ENCODE measurements at places on chromosomes 4 and X.

- DNase-seq = no peak
Measured at GRCh38 chrX:28589046-28589445, 1.8 kb downstream of the IL1RAPL1 start.

DNA sequence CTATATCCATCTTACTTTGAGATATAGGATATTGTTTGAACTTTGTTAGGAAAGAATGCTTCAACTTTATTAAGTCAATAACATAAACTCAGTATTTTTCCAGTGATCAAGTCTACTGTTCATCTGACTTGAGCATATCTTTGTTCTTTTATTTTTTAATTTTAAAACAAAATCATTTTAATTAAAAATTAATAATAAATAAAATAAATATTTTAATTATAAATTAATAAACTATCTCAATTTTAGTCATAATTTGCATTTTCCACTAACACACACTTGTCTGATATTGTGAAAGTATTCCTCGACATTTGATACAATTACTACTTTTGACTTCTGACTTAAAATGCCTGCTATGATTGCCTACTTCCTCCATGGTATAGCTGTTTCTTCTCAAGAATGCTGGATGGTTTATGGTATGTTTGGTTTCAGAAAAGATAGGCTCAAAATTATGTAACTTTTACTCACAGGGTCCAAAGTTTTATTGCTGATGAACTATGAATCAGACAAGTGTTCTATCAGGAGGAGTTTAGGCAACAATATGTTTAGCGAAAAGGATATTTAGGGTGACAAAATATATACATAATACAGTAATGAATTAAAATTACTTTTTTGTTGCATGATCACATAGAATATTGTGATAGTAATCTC, 1132.3 kb upstream of the PCDH10 start:
- DNase-seq = no peak

DNA sequence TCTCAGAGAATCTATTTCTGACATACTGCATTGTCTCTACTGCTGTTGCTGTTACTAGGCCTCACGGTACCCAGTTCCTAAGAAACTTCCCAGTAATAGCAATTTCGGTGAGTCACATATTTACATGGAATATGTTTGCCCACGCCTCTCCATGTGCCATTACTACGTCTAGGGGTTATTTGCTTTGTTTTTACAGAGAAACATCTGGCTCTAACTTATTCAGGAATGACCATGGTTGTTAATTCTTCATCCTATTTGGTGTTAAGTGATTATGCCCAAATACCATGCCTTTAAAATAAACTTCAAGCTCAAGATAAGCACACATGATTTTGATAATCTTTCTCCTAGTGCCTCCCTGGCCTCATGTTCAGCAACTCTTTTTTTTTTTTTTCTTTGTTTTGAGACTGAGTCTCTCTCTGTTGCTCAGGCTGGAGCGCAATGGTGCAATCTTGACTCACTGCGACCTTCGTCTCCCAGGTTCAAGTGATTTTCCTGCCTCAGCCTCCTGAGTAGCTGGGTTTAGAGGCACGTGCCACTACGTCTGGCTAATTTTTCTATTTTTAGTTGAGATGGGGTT, 101.0 kb upstream of the HS3ST1 start:
- no peak for DNase-seq

GRCh38 chr4:2045518-2045951, 13.6 kb upstream of the NAT8L start:
- no peak for DNase-seq

GRCh38 chrX:78748846-78749245, 1.3 kb downstream of the LPAR4 start:
- DNase-seq = no peak

- DNase-seq = no peak
Measured at GRCh38 chr4:54731552-54731951, 73.8 kb downstream of the KIT start.

DNA sequence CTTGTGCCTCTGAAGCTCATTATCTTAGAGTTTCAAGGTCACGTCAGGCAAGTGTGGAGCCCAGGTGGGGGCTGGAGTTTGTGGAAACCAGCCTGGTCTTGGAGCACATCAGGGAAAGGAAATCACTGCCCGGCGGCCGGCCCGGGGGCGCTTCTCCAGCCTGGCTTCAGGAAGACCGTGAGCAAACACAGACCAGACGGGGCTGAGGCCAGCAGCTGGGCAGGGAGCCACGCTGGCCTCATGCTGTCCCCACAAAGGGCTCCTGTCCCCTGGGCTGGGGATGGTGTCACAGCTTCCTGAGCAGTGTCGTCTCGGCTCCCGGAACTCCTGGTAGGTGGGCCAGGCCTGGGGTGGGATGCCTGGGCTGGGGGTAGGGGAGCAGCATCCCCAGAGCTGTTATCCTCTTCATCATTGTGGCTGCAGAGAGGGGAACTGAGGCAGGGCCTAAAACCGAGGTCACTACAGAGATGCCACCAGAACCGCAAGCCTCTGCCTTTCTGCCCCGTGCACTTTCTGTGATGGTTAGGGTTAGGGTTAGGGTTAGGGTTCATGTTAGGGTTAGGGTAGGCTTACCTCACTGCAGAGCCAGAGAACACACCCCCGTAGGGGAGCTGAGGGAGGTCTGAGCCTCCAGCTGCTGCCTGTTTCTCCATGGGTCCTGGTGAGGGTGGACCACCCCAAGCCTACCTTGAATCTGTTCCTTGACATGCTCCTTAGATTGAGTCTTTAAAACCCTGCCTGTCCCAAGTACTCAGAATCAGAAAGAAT, 77.5 kb downstream of the HTRA3 start:
- peak; percentile 49 for DNase-seq

- peak; percentile 79 for DNase-seq
Measured at GRCh38 chr4:1232661-1233621, 16.0 kb downstream of the CTBP1 start.

GRCh38 chr4:38365748-38366310, 298.2 kb upstream of the KLF3 start:
- DNase-seq = no peak

GRCh38 chrX:3362956-3363355, 16.5 kb upstream of the MXRA5 start:
- no peak for DNase-seq

DNA sequence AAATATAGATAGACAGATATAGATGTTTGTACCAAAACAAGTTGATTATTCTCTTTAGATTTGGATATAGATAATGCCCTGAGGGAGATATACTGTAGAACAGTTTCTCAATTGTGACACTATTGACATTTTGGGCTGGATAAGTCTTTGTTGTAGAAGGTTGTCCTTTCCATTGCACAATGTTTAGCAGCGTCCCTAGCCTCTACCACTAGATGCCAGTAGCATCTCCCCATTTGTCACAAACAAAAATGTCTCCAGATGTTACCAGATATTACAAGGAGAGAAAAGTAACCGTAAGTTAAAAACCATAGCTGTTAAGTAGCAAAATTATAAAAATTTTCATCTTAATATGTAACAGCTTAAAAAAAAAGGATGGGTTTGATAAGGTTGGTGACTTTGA, 2595.3 kb downstream of the ARAP2 start:
- DNase-seq = no peak

- no peak for DNase-seq
Measured at GRCh38 chrX:110557864-110558263, 199.2 kb downstream of the RTL9 start.

DNA sequence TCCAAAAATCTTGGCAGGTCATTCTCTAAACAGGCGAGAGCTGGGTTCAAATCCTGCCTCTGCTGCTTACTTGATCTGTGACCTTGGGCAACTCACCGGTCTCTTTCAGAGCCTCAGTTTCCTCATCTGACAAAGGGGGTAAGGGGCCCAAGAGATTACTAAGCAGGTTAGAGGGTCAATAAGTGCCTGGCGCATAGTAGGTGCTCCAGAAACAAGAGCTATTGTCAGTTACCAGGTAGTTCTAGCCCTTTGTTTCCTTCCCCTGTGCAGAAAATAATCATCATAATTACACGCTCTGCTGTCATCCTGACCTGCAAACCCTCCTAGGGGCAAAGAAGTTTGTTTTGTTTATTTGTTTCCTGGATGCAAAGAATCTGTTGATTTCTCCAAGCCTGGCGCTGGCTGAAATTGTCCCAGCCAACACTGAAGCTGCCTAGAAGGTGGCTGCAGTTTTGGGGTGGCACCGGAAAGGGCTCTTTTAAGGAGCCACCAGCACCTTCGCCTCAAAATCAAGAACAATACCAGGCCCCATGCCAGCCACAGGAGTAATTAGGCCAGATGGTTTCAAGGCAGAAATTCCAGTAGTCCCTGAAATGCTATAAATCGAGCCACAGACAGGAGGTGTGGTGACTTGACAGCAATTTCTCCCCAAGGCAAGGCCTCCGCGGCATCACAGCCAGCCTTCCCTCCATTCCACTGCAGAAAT, 10.2 kb upstream of the KIAA0232 start:
- no peak for DNase-seq

DNA sequence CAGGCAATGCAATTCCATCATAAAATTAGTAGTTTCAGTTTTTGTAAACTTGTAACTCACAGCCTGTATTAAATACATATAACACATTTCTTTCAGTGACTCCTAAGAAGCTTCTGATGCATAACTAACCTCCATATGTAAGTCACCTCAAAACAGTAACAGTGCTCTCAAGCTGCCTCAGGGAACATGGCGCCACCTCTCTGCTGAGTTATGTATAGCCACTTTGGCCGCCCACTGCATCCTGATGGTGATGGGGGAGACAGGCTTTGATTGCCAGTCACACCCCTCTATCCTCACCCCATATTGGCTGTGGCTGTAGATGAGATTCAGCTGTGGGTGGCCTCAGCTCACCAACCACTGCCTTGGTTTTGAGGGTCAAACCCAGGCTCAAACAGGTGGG, 54.3 kb downstream of the LRBA start:
- DNase-seq = no peak

DNA sequence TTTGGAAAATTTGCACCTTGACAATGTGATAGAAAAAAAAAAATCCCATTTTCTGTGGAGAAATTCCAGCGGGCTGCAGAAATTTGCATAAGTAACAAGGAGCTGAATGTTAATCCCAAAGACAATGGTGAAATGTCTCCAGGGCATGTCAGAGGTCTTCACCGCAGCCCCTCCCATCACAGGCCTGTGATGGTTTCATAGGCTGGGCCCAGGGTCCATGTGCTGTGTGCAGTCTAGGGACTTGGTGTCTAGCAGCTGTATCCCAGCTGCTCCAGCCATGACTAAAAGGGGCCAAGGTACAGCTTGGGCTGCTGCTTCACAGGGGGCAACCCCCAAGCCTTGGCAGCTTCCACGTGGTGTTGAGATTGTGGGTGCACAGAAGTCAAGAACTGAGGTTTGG, 85.2 kb downstream of the ADGRA3 start:
- DNase-seq = no peak

- DNase-seq = peak; percentile 46
Measured at GRCh38 chr4:186700746-186701145, 22.9 kb downstream of the FAT1 start.

GRCh38 chr4:52846502-52846901, 15.6 kb upstream of the RASL11B start:
- no peak for DNase-seq

GRCh38 chr4:176844448-176844847, 51.7 kb upstream of the VEGFC start:
- no peak for DNase-seq

- DNase-seq = no peak
Measured at GRCh38 chrX:148441387-148441786, 59.0 kb upstream of the AFF2 start.

GRCh38 chrX:154732421-154733065, 18.3 kb downstream of the GAB3 start:
- no peak for DNase-seq

DNA sequence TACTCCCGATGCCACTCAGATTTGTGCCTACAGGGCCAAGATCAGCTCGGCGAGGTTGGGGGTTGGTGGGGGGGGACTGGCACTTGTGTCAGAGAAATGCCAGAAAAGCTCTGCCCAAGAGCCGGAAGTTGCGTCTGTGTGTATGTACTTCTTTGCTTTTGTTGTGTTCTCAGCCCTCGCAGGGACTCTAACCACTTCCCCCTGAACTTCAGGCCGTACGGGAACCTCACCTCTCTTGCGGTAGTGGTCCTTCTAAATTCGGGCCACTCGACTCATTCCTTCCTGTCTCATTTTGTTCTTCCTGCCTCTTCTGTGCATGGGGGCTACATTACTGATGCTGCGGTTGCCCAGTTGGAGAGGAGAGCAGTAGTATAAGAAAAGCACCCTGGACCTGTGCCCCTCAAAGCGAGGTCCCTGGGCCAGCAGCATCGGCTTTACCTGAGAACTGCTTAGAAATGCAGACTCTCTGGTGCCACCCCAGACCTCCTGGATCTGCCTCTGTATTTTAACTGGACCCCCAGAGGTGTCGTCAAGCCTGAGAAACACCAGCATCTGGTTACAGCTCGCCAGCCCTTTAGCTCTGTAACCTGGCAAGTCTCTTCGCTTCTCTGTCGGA, 146.3 kb upstream of the RPS6KA3 start:
- DNase-seq = no peak

DNA sequence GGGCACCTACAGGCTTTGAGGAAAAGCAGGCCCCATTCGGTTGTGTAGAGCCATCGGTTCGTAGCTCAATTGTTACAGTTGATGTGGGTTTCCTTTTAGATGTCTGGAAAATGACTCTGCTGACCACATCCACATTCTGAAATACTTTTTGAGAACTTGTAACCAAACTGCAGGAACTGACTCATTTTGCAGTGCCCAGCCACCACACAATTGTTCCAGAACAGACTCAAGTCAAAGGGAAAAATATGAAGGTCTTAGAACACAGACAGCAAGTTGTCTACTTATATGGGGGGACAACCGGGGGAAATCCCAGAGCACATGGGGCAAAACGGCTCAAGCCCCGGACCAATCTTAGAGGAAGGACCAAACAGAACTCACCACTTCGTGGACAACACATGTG, 557.6 kb upstream of the DIPK2B start:
- peak; percentile 30 for DNase-seq

GRCh38 chr4:5715357-5715756, 4.4 kb downstream of the EVC start:
- no peak for DNase-seq

- DNase-seq = no peak
Measured at GRCh38 chrX:71450433-71451106, 82.3 kb upstream of the OGT start.

- DNase-seq = peak; percentile 55
Measured at GRCh38 chr4:56757821-56758411, 63.6 kb downstream of the SPINK2 start.

- DNase-seq = no peak
Measured at GRCh38 chrX:69000877-69001276, 164.4 kb downstream of the PJA1 start.

DNA sequence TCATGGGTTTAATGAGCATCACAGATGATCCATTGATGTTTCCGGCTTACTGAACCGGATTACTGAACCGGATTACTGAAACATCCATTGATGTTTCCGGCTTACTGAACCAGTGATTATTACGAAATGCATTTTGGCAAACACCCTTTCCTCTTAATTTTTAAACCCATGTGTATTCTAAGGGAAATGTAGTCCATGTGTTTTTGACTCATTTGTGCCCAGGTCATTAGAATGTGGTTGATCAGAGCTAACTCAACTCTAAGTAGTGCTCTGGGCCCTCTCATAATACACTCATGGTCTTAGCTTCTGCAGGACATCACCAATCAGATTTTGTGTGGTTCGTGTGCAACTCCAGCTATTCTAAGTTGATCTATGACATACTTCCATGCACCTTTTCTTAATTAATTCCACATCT, 141.6 kb downstream of the SPATA18 start:
- no peak for DNase-seq
